ENCODE measurements at places on chromosomes 2 and 18. TPM values are rescaled to one million over a fixed set of nuclear protein-coding genes. Genes with fewer than 3 reads are reported as not detected.

DNA sequence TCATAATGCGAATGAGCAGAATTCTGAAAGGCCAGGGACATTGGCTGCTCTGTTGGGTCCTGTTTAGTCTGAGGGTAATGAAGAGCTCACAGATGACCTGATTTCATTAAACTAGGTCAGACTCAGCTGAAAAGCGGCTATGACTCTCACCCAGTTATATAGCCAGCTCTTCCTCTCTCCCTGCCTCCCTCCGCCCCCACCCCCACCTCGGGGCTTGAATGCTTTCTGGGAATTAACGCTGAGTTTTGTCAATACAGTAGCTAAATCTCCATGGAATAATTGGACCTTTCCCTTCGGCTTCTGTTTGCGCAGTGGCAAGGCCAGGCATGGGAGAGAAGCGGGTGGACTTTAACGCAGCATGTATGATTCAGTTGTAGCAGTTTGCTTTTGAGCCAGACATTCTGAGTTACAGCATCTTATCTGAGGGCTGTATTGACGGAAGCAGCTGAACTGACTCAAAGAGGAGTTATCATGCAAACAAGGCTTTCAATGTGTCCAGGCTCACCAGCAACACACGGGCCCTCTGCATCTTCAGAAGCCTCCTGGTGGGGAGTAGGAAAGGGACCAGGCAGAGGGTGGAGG lies 110.6 kb downstream of the MYCN start:
- DNase-seq, result no peak

- no peak for DNase-seq
Observed at GRCh38 chr18:76134628-76135027, 360.4 kb downstream of the ZNF516 start.

DNA sequence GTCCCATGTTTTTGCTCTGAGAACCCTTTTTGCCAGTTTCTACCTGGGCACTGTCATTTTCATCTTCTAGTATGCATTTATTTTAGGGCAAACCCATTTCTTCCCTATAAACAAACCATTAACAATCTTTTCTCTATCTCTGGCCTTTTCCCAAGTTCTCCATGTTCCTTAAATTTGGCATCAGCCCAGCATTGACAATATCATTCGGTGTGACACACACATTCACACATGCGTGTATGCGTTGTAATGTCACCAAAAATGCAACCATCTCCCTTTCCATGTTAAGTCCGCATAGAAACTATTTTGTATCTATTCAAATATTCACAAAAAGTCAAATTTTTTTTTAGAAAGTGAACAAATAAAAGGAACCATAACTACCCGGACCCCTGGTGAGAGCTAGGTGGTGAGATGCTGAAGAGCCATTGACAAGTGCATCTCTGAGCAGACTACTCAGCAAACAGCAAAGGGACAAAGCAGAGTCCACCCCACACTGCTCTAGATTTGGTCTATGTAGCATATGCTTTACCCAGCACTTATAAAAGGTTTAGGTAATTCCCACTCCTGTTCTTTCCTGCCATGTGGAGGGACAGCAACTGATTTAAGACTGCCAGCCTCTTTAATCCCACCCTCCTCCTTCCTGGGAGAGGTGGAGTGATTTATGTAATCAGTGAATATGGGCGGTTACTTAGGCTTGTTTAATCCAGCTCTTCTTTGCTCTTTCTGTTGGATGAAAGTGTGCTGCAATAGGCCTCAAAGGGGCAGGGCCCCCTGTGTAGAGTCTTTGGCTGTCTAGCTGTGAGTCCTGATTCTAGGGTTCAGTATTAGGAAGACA lies 124.1 kb downstream of the METTL8 start:
- DNase-seq, result no peak

GRCh38 chr2:70905443-70906421 lies 30.0 kb upstream of the ATP6V1B1 start:
- no peak for DNase-seq

DNA sequence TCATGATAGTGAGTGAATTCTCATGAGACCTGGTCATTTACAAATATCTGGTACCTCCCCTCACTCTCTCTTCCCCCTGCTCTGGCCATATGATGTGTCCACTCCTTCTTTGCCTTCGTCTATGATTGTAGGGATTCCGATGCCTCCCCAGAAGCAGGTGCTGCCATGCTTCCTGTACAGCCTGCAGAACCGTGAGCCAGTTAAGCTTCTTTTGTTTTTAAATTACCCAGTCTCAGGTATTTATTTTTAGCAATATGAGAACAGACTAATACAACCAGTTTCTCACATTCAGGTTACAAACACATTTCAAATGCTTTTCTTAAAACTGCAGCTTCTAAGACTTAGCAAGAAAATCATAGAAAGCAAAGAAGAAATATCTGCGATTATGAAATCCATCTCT lies 321.2 kb upstream of the CDH7 start:
- no peak for DNase-seq

GRCh38 chr18:75139226-75139911 lies 69.6 kb downstream of the PTGR3 start:
- no peak for DNase-seq

UGT1A5 gene
- not detected for total RNA-seq

HSBP1L1 gene
- total RNA-seq, result 8.5 TPM

LHCGR gene
- total RNA-seq, result not detected

GPAT2 gene
- 16.4 TPM for total RNA-seq

DYNC2LI1 gene
- total RNA-seq, result 18.7 TPM

IHH gene
- 0.10 TPM for total RNA-seq

SLC14A1 gene
- 0.80 TPM for total RNA-seq

MOCOS gene
- 0.17 TPM for total RNA-seq

MYO3B gene
- total RNA-seq, result 0.48 TPM

Measured in activated CD4-positive, alpha-beta memory T cell treated with anti-CD3 and anti-CD28 coated beads for 36 hours (primary cell).